Cardiac septum (tissue), 1 donor: ENCODE measurements at places on chromosomes 6 and 20. TPM values are rescaled to one million over a fixed set of nuclear protein-coding genes. Genes with fewer than 3 reads are reported as not detected.

PPP1R3G gene
- total RNA-seq: 7.7 TPM

FERMT1 gene
- 0.54 TPM for total RNA-seq

PHACTR2 gene
- 59.3 TPM for total RNA-seq

- DNase-seq: no peak
Measured at GRCh38 chr6:156699017-156699421, 78.2 kb upstream of the ARID1B start.

DNA sequence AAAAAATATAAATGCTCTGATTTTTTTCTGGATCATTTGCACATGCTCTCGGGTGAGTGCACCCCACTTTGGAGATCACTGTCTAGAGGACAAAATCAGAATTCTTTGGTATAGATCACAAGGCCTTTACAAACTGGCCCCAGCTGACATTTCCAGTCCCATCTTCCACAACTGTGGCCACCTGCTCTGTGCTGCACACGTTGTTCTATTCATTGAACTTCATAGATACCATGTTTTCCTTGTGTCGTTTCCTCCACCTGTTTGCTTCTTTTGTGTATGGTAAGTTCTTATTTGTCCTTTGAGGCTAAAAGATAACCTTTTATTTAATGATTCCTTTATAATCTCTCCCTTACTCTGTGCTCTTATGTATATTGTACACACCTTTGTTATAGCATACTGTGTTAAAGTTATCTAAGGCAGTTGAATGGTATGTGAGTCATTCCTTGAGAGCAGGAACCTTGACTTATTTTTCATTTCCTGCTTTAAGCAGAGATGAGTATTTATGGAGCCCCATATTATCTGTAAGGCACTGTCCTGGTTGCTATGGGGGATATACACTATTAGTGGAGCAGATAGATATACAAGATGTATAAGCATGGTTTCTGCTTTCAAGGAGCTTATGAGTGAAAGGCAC, 12.0 kb upstream of the SLC17A5 start:
- DNase-seq: no peak

DNA sequence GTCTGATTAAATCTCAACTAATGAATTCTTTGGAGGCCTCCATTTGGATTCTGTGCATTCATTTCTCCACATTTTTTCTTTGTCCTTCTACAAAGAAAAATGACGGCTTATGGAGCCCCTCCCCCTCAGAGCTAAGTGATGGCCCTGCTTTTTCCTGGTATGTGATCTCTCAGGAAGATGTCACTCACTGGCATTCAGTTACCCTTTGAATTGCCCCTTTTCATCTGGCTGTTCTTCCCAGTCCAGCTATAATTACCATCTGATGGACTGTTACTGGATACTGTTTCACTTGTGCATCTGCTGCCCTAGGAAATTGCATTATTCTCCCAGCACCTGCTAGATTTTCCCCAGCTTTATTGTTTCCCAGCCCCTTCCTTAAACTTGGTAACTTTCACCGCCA, 151.9 kb downstream of the CFAP61 start:
- DNase-seq: no peak

DNA sequence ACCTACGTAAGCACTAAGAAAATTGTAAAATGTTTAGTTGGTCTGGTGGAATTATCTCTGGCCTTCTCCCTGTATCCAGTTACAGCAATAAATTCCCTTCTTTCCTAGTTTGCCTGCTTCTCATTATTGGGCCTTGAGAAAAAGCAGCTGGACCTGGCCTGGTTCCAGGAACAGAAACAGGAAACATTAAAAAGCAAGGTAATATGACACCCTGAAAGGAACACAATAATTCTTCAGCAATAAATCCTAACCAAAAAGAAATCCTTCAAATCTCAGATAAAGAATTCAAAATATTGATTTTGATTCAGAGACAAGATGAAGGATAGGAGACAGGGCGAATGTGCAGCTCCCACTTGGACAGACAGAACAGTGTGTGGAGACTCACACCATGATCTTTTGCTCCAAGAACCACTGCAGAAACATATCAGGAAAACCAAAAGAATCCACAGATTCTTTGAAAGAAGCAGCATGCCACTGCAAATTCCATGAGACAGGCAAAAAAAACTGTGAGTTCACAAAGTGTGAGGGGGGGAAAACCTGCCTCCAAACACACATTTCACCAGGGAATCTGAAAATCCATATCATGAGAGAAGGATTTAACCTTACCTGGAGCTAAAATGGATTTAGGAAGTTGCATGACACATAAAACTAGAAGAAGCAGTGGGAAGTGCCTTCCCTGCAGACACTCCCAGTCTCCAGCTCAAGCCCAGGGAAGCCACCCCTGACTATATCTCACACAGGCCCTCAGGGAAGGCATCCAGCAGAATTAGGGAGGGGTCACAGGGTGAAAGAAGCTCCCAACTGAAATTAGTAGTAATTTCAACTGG, 28.9 kb downstream of the TREM1 start:
- no peak for DNase-seq

- DNase-seq: no peak
Measured at GRCh38 chr20:25592135-25592852, 7.0 kb upstream of the NINL start.

DNA sequence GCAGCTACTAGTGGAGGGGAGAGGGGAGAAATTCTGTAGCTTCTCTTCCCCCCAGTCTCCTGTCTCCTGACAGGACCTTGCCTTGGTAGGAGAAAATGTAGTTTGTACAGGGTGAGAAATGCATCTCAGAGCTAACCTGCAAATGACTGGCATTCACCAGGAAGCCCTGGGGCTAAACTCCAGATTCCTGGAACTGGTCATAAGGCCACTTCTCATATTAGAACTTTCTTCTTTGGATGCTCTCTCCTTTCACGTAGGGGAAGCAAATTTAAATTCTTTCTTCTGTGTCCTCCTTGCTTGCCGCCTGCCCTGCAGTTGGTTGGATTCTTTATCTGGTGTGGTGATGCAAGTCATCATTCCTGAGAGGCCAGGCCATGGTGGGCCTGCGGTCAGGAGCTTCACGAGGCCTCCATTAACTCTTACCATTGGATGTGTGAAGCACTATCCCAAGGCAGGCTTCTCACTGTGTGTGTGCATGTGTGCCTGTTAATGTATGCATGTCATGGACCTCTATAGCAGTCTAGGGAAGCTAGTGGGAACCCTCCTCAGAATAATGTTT, 182.0 kb downstream of the PHF3 start:
- no peak for DNase-seq
